ENCODE measurements at places on chromosomes 16 and 17. TPM values are rescaled to one million over a fixed set of nuclear protein-coding genes. Genes with fewer than 3 reads are reported as not detected.

Gene KRTAP9-4
- not detected for total RNA-seq

Gene PHOSPHO1
- total RNA-seq: 2.2 TPM

Gene TBC1D3C
- not detected for total RNA-seq

Gene MYH2
- 27.7 TPM for total RNA-seq

Gene TAX1BP3
- total RNA-seq: 134 TPM

Gene C17orf107
- total RNA-seq: 3.6 TPM

Gene SBK1
- total RNA-seq: 68.1 TPM

Gene TMED6
- not detected for total RNA-seq

Gene NPIPB8
- total RNA-seq: not detected

Gene MT3
- not detected for total RNA-seq

Gene CMTM2
- not detected for total RNA-seq

Gene CDK3
- 10.2 TPM for total RNA-seq

Gene WDR59
- total RNA-seq: 54.5 TPM

Gene RHBDF1
- total RNA-seq: 15.3 TPM

Gene KRT32
- total RNA-seq: not detected

Gene AATK
- 2.3 TPM for total RNA-seq

Gene KRT28
- not detected for total RNA-seq

Gene ZNF75A
- 31.3 TPM for total RNA-seq

Gene ITGB3
- total RNA-seq: not detected

Gene TP53TG3C
- total RNA-seq: not detected

Gene MYO15B
- 7.2 TPM for total RNA-seq

Gene NECAB2
- total RNA-seq: 1.4 TPM

Measured in GM23338 (cell line).